ENCODE measurements at places on chromosomes 13 and 19.

DNA sequence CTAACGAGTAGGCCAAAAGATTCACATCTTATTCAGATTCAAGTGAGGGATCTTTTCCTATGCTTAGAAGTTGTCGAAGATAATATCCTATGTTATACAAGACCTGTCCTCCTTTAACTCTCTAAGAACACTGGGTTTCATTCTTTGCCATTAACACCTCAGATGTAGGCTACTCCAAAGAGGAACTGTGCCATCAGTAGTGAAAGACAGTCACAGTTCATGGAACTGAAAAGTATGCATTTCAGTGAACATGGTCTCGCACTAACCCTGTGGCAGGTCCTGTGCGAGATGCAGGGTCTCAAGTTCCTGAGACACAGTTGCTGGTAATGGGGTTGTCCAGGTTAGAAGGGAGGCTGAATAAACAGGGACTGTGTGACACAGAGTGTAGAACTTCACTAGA is 4.1 kb downstream of the LGALS16 start:
- DNase-seq = no peak

GRCh38 chr13:71606818-71607217 is 260.2 kb downstream of the DACH1 start:
- no peak for DNase-seq

DNA sequence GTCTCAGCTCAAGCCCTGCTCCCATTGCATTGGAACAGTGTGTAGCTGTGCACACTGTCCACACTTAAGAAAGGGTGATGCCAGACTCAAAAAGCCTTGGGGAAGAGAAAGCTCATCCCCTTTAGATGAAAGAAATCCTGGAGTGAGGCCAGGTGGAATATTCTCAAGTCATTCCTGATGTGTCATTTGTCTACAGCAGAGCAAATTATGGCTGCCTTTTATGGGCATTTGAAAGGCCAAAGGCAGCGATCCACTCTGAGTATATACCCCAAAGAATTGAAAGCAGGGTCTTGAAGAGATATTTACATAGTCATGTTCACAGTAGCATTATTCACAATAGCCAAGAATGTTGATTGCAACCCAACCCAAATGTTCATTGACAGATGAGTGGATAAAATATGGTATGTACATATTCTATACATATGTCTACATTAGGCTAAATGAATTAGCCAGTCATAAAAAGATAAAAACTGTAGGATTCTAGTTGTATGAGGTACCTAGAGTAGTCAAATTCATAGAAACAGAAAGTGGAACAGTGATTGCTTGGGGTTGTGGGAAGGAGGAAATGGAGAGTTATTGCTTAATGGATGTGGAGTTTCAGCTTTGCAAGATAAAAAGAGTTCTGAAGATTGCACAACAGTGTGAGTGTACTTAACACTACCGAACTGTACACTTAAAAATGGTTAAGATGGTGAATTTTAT is 214.9 kb downstream of the KCNRG start:
- DNase-seq = no peak

DNA sequence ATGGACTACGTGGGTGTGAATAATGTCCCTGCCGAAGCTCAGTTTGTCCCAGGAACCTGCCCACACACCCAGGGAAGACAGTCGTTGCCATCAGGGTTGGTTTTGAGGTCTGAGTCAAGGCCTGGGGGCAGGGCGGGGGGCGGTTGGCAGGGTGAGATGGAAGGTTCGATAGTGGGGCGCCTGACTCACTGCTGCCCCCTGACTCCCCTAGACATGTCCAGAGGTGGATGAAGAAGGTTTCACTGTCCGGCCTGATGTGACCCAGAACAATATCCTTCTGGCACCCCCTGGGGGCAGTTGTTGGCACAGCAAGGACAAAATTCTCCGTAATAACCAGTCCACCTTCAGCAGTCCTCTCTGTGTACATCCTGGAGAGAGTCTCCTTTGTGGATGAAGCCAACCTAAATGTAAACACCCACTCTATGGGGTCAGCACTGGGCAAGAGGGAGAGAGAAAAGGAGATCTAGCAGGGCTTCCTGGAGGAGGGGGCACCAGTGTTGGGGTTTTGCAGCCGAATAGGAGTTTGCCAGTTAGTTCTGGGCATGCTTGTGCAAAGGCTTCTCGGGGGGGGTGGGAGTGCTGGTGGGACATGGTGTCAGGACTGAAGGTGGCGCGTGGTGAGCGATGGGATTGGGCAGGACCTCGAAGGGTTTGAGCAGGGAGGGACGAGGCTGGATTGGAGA is 19.6 kb upstream of the B3GNT3 start:
- DNase-seq = peak; percentile 45

- DNase-seq = no peak
Observed at GRCh38 chr13:110616103-110617101, 1.1 kb downstream of the NAXD start.
